ENCODE measurements at places on chromosomes 6 and 20.

GRCh38 chr6:114170372-114170771 lies 172.5 kb downstream of the HS3ST5 start:
- DNase-seq = no peak

GRCh38 chr6:135600086-135600702 lies 102.7 kb upstream of the AHI1 start:
- DNase-seq = no peak

- DNase-seq = no peak
These were observed 157.5 kb downstream of the ADGRG6 start for GRCh38 chr6:142459271-142459670.

GRCh38 chr20:8265588-8265987 lies 133.5 kb downstream of the PLCB1 start:
- no peak for DNase-seq

DNA sequence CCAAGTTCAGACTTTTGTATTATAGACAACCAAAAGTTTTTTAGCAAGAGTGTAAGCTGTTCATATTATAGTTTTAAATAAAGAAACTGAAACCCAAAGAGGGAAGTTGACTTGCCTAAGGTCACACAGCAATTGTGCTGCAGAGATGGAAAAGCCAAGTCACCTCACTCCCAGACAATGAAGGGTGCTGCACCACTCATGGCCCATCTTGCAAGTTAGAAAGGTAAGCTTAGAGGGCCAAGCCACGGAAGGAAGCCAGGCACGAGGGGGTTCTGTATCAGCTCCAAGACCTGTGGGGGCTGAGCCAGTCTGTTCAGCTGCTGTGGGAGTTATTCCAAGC lies 860 bp downstream of the DEFB124 start:
- DNase-seq = no peak

DNA sequence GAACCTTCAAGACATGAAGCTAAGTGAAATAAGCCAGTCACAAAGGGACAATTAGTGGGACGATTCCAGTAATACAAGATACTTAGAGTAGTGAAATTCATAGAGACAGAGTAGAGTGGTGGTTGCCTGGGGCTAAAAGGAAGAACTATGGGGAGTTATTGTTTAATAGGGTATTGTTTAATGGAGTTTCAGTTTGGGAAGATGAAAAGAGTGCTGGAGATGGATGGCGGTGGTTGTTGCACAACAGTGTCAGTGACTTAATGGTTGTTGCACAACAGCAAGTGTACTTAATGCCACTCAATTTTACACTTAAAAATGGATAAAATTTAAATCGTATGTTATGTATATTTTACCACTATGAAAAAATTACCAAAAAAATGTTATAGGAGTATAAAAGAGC lies 209.7 kb upstream of the TENT5A start:
- DNase-seq = no peak

DNA sequence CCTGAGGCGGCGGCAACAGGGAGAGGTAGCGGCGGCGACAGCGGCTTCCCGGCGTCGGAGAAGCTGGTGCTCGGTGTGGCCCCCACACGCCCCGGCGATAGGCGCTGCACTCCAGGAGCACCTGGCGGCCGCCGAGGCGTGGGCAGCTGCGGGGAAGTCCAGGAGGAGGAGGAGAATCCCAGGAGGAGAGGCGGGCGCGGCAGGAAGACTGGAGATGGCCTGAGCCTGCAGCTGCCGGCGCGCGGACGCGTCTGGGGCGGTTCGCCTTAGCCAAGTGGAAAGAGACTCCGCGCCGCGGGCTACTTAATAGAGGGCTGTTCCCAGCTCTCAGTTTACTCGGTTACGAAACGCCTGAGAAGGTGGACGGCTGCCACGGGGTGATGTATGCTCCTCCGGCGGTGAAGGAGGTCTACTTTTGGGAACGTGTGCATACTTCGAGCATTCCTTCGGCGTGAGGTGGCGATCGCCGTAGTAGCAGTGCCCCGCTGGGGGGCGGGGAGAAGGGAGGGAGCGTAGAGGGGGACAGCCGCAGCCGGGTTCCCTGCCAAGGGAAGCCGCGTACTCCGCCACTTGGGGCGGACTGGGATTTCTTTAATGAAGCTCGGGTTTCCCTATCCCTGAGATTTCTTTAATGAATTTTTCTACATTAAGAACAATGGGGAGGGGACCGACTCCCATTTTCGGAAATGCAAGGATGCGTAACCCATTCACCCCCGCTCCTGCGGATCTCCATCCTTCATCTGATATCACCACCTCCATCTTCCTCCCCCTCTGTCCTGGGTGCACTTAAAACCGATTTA lies at the start of gene COL12A1:
Gene COL12A1 (minus strand): TSS at position 278 of the 800 bp plus-strand sequence. CDS start 3,261 bp downstream, outside the sequence.
- DNase-seq = peak; percentile 97

DNA sequence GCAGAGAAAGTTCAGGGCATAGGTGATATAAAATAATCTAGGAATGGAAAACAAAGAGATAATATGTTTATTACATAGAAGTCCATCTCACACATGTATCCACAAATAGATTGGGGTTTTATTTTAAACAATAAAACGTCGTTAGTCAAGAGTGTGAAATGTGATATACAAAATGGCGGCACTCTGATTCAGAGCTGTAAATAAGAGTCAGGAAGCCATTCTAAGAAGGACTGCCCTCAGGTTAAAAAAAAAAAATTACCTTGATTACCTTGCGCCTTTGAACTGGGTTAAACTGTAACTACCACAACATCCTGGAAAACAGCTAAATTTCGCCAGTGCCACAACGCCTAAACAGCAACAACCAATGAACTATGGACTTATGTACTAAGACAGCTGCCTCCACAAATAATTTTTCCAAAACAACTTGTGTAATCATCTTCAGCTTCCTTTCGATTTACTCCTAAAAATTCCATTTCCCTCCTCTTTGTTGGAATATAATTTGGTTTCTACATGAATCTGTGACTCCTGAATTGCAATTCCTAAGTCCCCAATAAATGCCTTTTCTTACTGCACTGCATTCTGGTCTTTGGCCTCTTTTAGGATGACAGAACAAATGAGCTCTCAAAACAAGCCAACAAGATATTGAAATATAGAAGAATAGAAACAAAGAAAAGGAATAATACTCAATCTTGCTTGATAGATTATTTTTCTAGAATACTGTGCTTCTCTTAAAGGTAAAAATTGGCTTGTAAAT lies 1019.5 kb upstream of the MAP3K7 start:
- DNase-seq = no peak

DNA sequence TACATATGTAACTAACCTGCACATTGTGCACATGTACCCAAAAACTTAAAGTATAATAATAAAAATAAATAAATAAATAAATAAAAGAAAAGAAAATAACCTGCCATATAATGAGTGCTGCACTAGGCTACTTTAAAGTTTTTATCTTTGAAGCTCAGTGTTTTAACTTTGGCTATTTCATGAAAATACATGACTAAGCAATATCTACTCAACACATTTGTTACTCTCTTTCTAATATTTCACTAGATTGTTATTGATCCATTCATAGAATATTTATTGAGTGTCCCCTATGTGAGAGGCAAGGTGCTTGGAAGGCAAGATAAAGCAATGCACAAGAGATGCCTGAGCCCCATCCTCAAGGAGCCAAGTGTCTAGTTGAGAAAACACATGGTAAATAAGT lies 221.7 kb downstream of the SLC35F1 start:
- DNase-seq = no peak

DNA sequence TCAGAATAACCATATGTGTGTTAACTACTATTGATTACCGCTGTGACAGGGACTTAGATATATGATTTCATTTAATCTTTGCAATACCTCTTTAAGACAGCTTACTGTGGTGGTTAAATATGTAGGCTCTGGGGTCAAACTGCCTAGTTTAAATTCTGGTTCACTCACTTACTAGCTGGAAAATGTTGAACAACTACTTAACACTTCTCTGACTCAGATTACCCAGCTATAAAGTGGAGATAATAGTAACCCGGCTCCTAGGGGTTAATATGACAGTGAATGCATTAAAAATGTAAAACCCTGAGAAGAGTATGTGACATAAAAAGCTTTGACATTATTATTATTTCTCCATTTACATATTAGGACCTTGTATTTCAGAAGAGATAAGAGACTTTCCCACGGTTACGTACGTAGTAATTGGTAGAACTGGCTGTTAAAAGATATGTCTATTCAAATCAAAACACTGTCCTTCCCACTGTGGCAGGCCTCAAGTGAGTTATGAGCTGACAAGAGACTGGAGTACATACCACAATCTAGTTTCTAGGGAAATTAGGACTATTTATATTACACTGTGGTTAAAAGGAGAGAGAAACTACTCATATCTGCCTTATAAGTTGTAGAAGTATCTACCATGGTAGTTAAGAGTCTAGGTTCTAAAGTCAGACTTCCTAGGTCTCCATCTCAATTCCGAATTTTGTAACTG lies 4.4 kb upstream of the PLCB1 start:
- no peak for DNase-seq

DNA sequence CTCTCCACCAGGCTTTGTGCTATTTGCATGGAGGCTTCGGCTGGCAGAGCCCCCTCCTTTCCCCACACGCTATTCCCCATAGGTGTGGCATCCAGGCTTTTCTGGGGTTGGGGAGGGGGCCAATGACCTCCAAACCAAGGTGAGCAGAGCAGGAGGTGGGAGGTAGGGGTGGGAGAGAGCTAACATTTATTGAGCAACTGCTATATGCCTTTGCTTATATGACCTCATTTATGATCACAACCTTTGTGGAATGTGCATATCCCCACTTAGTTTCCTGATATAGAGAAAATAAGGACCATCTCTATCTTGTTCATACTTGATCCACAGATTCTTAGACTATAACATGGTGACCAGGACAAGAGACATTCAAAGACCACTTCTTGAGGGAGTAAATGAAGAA lies 17.8 kb upstream of the SLC22A7 start:
- no peak for DNase-seq

- no peak for DNase-seq
These were observed 2.8 kb downstream of the UNC5CL start for GRCh38 chr6:41036186-41036585.

- no peak for DNase-seq
These were observed 274.1 kb downstream of the HACE1 start for GRCh38 chr6:104585646-104586045.

DNA sequence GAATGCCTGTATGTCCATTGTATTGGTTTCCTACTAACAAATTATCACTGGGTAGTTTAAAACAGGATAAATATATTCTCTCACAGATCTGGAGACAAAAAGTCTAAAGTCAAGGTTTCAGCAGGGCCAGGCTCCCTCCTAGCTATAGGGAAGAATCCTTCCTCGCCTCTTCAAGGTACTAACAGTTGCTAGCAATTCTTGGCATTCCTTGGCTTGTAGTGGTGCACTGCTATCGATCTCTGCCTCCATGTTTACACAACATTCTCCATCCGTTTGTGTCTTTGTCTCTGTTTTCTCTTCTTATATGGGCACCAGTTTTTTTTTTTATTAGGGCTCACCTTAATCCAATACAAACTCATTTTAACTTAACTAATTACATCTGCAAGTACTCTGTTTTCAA lies 48.9 kb downstream of the OR2B6 start:
- no peak for DNase-seq

GRCh38 chr20:62558779-62559178 lies 83.0 kb upstream of the GATA5 start:
- no peak for DNase-seq

DNA sequence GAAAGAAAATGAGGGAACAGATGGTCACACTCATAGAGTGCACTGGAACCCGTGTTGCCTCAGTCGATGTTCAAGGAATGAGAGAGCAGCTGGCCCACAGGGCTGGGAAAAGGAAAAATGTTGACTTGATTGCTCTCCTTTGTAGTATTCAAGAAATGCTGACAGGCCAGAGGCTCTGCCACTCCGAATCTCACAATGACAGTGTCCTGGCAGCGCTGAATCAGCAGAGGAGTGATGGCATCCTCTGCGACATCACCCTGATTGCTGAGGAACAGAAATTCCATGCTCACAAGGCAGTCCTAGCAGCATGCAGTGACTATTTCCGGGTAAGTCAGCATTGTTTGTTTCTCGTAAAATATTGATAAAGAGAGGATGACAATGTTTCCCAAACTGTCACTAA lies 51.3 kb downstream of the KLHL32 start:
- no peak for DNase-seq

Measured in coronary artery (tissue), 2 donors.